ENCODE measurements at places on chromosomes 16 and 17.
A peak's percentile ranks its signal among the peaks of the same experiment; 100 is the strongest.

- H3K27ac ChIP-seq, result no peak overlapping the region
- no peak overlapping the region for H3K4me3 ChIP-seq
- H3K27me3 ChIP-seq, result no peaks in the 10 kb centered on the region
- peaks cover 2% of the 10 kb centered on the region for H3K36me3 ChIP-seq
- peaks cover 24% of the 10 kb centered on the region for H3K4me1 ChIP-seq
These were observed 21.3 kb downstream of the CA4 start for GRCh38 chr17:60170835-60171752.

- no peak overlapping the region for H3K27ac ChIP-seq
- no peak overlapping the region for H3K4me3 ChIP-seq
- H3K4me1 ChIP-seq, result no peaks in the 10 kb centered on the region
- H3K27me3 ChIP-seq, result peaks cover 3% of the 10 kb centered on the region
- peak; percentile 14 for DNase-seq
These were observed 13.7 kb downstream of the B9D1 start for GRCh38 chr17:19348806-19349205.

- DNase-seq, result no peak
- H3K27ac ChIP-seq, result no peak overlapping the region
- H3K27me3 ChIP-seq, result no peaks in the 10 kb centered on the region
- H3K4me1 ChIP-seq, result no peaks in the 10 kb centered on the region
- no peaks in the 10 kb centered on the region for H3K36me3 ChIP-seq
- H3K4me3 ChIP-seq, result no peak overlapping the region
These were observed 2.1 kb upstream of the CACNG1 start for GRCh38 chr17:67041941-67042899.

GRCh38 chr17:6241996-6242395, 171.8 kb downstream of the WSCD1 start:
- H3K4me3 ChIP-seq, result no peak overlapping the region
- no peak for DNase-seq
- no peaks in the 10 kb centered on the region for H3K36me3 ChIP-seq
- no peak overlapping the region for H3K27ac ChIP-seq

- H3K27ac ChIP-seq, result no peak overlapping the region
- no peak overlapping the region for H3K4me3 ChIP-seq
- no peak for DNase-seq
- H3K36me3 ChIP-seq, result no peaks in the 10 kb centered on the region
- no peaks in the 10 kb centered on the region for H3K4me1 ChIP-seq
These were observed 11.3 kb downstream of the PLCD3 start for GRCh38 chr17:45121055-45121454.

DNA sequence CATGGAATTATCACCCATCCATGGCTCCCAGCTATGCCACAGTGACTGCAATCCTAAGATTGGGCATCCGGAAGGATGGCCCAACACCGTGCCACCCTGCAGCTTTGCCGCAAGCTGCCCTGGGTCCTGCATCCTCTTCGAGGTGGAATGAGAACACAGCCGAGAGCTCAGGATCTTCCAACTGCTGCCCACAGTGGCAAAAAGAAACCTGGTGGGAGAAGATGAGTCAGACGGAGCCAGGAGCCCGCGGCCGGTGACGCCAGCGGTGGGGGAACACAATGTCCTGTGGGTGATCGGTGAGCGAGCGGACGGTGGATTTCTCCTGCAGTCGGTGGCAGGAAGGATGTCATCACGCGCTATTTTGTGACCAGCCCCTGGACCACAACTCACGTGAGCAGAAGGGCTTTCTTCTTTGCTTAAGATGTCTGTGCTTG, 20.1 kb downstream of the CD7 start:
- H3K36me3 ChIP-seq, result peaks cover 22% of the 10 kb centered on the region
- H3K27ac ChIP-seq, result peak overlapping the region; percentile 100
- H3K4me1 ChIP-seq, result peaks cover 84% of the 10 kb centered on the region
- peak; percentile 87 for DNase-seq

DNA sequence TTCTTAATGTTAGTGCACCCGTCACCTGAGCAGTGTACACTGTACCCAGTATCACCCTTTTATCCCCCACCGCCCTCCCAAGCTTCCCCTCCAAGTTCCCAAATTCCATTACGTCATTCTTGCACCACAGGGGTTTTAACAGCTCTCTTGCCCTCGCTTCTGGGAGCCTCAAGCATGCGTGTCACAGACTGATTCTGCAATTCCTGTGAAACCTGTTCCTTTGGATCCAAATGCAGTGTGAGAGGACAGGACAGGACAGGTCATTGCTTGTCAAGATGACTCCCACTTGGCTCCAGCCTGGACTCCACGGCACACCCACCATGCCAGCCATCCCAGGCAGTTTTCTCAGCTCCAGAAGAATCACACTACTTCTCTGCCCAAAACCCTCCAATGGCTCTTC, 44.1 kb downstream of the CYB5D2 start:
- H3K4me3 ChIP-seq, result no peak overlapping the region
- H3K27me3 ChIP-seq, result no peaks in the 10 kb centered on the region
- DNase-seq, result no peak
- peaks cover 4% of the 10 kb centered on the region for H3K4me1 ChIP-seq

- H3K27me3 ChIP-seq, result no peaks in the 10 kb centered on the region
- H3K4me1 ChIP-seq, result peaks cover 79% of the 10 kb centered on the region
- H3K27ac ChIP-seq, result peak overlapping the region; percentile 98
- H3K4me3 ChIP-seq, result peak overlapping the region; percentile 33
- H3K36me3 ChIP-seq, result peaks cover 7% of the 10 kb centered on the region
- peak; percentile 63 for DNase-seq
These were observed 678.9 kb downstream of the WWOX start for GRCh38 chr16:78778101-78779004.

DNA sequence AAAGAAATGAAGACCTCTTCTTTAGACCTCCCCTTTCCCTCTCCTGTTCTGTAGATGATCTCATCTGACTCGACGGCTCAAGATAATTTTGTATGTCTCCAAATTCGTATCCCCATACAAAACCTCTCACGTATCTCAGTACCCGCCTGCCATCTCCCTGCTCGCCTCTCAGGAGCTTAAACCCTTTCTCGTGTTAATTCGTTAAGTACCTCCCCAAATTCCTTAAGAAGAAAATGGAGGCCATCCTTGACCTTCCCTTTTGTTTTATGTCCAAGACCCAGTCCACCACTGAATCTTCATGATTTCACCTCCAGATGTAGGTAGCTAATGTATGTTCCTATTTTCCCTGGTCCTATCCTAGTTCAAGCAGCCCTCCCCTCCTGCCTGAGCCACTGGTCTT, 41.6 kb downstream of the OR3A1 start:
- no peaks in the 10 kb centered on the region for H3K4me1 ChIP-seq
- DNase-seq, result no peak
- no peak overlapping the region for H3K4me3 ChIP-seq
- H3K27ac ChIP-seq, result no peak overlapping the region

- peaks cover 14% of the 10 kb centered on the region for H3K4me1 ChIP-seq
- no peak overlapping the region for H3K4me3 ChIP-seq
- H3K27me3 ChIP-seq, result peaks cover 41% of the 10 kb centered on the region
- H3K36me3 ChIP-seq, result no peaks in the 10 kb centered on the region
- DNase-seq, result no peak
These were observed 4.8 kb upstream of the TBX2 start for GRCh38 chr17:61394630-61395408.

DNA sequence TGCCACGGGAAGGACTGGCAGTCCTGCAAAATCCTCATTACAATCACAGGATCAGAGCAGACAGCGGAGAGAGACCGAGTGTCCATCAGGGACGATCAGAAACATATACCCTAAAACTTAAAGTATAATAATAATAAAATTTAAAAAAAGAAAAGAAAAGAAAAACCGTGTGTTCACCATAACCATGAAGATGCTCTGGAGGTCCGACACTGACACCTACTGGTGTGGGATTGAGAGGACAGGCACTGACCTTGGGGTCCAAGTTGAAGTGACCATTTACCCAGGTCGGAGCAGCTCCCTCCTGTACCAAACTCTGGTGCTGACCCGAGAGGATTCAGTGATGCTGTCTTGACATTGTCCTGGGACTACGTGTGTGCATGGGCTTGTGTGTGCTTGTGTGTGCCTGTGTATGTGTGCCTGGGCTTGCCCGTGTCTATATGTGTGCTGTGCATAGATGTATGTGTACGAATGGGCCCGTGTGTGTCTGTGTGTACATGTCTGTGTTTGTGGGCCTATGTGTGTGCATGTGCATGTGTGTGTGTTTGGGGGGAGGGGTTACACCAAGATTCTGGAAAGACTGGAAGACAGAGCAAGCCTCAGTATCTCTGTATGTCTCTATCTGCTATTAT, 10.0 kb upstream of the CD300LD start:
- H3K4me1 ChIP-seq, result peaks cover 13% of the 10 kb centered on the region
- peaks cover 20% of the 10 kb centered on the region for H3K27me3 ChIP-seq
- no peak for DNase-seq

- no peak for DNase-seq
- H3K27me3 ChIP-seq, result no peaks in the 10 kb centered on the region
- no peak overlapping the region for H3K4me3 ChIP-seq
- H3K4me1 ChIP-seq, result peaks cover 9% of the 10 kb centered on the region
- H3K36me3 ChIP-seq, result peaks cover 30% of the 10 kb centered on the region
These were observed 7.3 kb downstream of the HASPIN start for GRCh38 chr17:3730881-3731429.

- H3K4me1 ChIP-seq, result peaks cover 4% of the 10 kb centered on the region
- H3K27ac ChIP-seq, result no peak overlapping the region
- no peaks in the 10 kb centered on the region for H3K36me3 ChIP-seq
- peak; percentile 80 for DNase-seq
- H3K4me3 ChIP-seq, result no peak overlapping the region
- H3K27me3 ChIP-seq, result no peaks in the 10 kb centered on the region
These were observed 53.2 kb downstream of the NT5M start for GRCh38 chr17:17356149-17356930.

DNA sequence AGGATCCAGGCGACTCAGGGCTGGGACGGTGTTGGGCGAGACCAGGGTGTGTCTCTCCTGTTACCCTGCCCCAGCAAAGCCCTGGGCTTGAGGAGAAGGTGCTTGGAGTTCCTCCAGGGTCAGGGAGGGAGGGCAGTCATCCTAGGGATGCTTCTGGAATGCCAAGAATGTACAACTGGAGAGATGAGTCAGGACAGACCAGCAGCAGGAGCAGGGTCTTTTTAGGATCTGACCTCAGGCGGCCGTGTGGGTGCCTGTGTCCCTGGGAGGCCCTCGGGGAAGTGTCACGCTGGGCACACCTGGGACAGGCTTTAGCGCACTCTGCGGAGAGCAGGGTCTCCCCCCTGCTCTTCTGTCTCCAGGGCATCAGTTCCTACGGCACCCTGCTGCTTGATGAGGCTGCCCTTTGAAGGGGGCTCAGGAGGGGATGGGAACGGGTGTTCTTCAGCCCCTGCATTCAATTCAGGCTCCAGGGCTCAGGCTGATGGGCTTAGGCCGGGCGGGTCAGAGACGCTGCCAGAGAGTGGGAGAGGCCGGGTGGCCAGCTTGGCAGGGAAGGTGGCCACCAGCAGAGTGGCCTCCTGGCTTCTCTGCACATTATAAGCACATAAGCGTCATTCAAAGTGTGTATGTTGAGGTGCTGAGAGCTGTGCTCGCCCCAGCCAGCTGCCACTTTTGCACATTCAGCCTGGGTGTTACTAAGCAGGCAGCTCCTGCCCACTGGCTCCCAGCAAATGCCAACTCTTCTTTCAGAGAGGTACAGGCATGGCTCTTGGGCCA, 8.4 kb upstream of the MTSS2 start:
- H3K27me3 ChIP-seq, result no peaks in the 10 kb centered on the region
- peaks cover 25% of the 10 kb centered on the region for H3K36me3 ChIP-seq
- no peak overlapping the region for H3K4me3 ChIP-seq
- no peak for DNase-seq
- H3K4me1 ChIP-seq, result peaks cover 26% of the 10 kb centered on the region

DNA sequence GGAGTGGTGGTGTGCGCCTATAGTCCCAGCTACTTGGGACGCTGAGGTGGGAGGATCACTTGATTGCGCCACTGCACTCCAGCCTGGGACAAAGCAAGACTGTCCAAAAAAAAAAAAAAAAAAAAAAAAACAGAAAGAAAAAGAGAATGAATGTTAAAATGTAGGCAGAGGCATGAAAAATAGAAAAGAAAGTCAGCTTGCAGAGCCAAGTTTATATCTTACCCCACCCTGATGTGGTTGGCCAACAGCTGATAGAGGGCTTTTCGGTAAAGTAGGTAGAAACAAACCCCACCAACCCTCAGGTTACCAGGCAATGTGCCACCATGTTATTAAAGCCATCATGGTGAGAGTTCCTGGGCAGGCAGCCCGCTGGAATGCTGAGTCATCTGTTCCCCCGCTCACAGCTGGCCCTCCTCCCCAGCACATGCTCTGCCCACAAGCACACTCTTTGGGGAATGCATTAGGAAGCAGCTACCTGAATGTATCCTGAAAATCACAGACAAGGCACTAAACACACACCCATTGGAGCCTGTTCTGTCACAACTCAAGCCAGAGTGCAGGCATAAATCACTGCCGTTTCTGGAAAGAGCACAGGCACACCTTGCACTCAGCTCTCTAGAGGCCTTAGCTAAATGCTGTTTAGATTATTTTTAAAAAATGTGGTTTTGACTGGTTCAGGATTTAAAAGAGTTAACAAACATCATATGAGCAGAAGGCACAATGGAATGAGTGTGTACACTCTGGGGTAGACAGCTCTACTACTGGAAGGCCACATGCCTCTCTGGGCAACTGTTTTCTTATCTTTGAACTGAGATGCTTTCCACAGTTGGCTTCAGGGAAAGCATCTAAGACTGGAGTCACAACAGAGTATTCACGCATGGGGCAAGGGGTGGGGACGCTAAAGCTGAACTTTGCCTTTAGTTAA, 128.5 kb downstream of the PARN start:
- H3K27ac ChIP-seq, result no peak overlapping the region
- DNase-seq, result no peak
- peaks cover 5% of the 10 kb centered on the region for H3K36me3 ChIP-seq
- no peaks in the 10 kb centered on the region for H3K27me3 ChIP-seq
- no peak overlapping the region for H3K4me3 ChIP-seq
- H3K4me1 ChIP-seq, result peaks cover 34% of the 10 kb centered on the region
